Lower lobe of right lung (tissue), 2 donors: ENCODE measurements at places on chromosomes 1 and 21. TPM values are rescaled to one million over a fixed set of nuclear protein-coding genes. Genes with fewer than 3 reads are reported as not detected.

GRCh38 chr1:11874258-11874562 is 15.5 kb upstream of the NPPB start:
- no peak for DNase-seq
- H3K27me3 ChIP-seq: peaks cover 8% of the 10 kb centered on the region

DNA sequence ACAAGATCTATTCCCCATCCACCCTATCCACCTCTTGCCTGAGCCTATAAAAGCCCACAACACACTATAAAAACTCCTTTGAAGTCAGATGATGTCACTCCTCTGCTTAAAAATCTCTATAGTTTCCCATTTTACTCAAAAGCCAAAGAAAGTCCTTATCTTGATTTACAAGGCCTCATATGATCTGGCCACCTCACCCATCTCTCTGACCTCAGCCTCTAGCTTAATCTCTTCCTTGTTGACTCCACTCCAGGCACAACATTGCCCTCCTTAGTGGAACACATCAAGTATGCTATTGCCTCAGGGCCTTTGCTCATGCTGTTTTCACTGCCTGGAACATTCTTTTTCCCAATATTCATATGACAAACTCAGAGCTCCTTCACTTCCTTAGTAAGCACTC is 33.3 kb downstream of the ZNF281 start:
- DNase-seq: no peak
- H3K4me3 ChIP-seq: no peak overlapping the region
- H3K4me1 ChIP-seq: no peaks in the 10 kb centered on the region

DNA sequence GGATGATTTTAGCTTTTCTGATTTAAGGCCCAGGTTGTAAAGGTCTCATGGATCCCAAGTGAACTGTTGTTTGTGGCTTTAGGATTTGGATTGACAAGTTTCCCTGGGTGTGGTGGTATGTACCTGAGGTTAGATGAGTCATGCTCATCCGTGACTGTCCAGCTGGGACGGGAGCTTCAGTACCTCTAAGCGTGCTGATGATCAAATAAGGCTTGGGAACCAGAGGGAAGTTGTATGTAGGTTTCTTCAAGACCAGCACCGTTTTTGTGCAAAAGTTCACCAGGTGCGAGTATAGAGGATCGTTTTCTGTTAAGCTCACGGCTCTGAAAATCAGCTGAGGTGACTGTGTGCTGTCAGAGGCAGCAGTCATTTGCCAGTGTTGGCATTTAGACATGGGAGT is 19.8 kb downstream of the PLA2G2E start:
- H3K4me3 ChIP-seq: no peak overlapping the region
- H3K4me1 ChIP-seq: no peaks in the 10 kb centered on the region
- no peaks in the 10 kb centered on the region for H3K27me3 ChIP-seq

- H3K27me3 ChIP-seq: peaks cover 29% of the 10 kb centered on the region
- peak overlapping the region; percentile 53 for H3K4me3 ChIP-seq
- H3K4me1 ChIP-seq: peaks cover 7% of the 10 kb centered on the region
- no peak overlapping the region for H3K27ac ChIP-seq
- H3K36me3 ChIP-seq: no peaks in the 10 kb centered on the region
Observed at GRCh38 chr1:205570173-205570501, 61.7 kb downstream of the ELK4 start.

DNA sequence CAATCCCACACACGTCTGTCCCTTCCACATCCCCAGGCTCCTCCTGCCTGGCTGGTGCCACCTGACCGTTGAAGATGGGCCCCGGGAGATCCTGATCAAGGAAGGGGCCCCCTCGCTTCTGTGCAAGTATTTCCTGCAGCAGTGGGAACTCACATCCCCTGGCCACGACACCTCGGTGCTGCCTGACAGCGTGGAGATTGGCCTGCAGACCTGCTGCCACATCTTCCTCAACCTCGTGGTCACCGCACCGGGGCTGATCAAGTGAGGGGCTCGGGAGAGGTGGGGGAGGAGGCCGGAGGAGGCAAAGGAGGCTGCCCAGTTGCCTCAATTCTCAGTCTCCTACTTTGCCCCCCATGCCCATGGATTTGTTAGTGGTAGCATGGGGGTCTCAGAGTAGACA is 5.6 kb downstream of the NCDN start:
- no peak for DNase-seq
- no peak overlapping the region for H3K4me3 ChIP-seq
- no peaks in the 10 kb centered on the region for H3K27me3 ChIP-seq
- peaks cover 12% of the 10 kb centered on the region for H3K4me1 ChIP-seq
- H3K36me3 ChIP-seq: peaks cover 25% of the 10 kb centered on the region

GRCh38 chr1:217453816-217454215 is 177.1 kb downstream of the GPATCH2 start:
- H3K4me1 ChIP-seq: no peaks in the 10 kb centered on the region
- no peak overlapping the region for H3K27ac ChIP-seq
- H3K27me3 ChIP-seq: no peaks in the 10 kb centered on the region
- H3K4me3 ChIP-seq: no peak overlapping the region

- H3K36me3 ChIP-seq: peaks cover 9% of the 10 kb centered on the region
- DNase-seq: no peak
- H3K4me3 ChIP-seq: no peak overlapping the region
- H3K4me1 ChIP-seq: peaks cover 78% of the 10 kb centered on the region
- H3K27me3 ChIP-seq: no peaks in the 10 kb centered on the region
- H3K27ac ChIP-seq: peak overlapping the region; percentile 76
Observed at GRCh38 chr1:12462586-12462985, 155.4 kb downstream of the DHRS3 start.

DNA sequence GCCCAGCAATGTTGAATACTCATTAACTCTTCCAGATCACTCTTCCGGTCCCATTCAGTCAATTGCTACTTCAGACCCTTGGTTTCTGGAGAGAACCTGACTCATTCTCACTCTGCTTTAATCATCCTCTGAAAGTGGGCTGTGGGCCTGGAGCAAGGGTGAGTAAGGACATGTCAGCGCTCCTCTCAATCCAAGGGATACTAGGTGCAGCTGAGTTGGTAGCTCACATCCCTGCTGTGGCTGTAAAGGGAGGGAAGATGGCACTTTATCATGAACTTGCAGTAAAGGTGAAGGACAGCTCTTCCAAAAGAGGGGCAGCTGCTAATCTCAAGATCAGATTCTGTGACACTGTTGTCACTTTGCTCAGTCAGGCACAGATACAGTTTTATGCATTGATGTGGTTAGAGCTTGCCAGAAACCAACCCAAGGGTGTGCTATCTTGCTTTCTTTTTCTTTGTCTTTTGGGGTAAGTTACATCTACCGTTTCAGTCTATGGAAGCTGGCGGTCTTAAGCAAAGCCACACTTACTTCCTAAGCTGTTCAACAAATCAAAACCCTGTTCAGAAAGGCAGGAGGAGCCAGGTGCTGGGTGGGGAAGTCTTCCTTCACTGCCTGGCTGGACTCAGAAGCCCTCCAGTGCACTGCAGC is 26.5 kb upstream of the NTPCR start:
- no peaks in the 10 kb centered on the region for H3K27me3 ChIP-seq
- no peaks in the 10 kb centered on the region for H3K4me1 ChIP-seq
- no peak overlapping the region for H3K27ac ChIP-seq
- H3K4me3 ChIP-seq: no peak overlapping the region
- H3K36me3 ChIP-seq: no peaks in the 10 kb centered on the region

GRCh38 chr1:115651391-115651790 is 9.6 kb downstream of the VANGL1 start:
- no peak for DNase-seq
- no peak overlapping the region for H3K4me3 ChIP-seq
- H3K36me3 ChIP-seq: peaks cover 7% of the 10 kb centered on the region
- no peak overlapping the region for H3K27ac ChIP-seq

Gene NTMT2
- total RNA-seq: not detected

Gene KDM1A
- total RNA-seq: 38.6 TPM
